ENCODE measurements at places on chromosomes 11 and 22.

DNA sequence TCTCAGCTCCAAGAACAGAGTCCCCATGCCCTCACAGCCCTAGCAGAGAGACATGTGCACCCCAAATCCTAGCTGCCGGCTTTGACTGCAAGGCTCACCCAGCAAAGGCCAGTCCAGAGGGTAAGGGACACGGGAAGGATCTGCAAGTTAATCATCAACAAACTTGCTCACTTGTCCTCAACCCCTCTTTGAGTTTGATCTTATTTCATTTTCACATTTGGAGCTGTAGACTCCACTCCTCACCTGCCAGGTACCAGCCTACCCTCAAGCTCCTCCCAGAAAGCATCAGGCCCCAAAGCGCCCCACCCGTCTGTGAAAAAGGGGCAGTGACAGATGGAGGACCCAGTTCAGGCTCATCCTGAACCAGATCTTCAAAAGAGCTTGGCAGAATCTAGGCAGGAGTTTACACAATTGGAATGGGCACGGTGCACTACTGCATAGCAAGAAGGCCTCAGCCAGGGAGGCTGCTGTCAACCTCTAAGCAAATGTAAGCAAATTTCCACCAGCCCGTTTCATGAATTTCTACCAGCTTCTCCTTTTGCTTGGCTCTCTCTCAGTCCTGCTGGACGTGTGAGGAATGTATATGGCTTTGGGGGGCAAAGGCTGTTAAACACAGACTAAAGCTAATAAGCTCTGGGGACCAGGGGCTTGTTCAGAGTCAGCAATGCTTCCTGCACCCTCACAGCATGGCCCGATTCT, 5.5 kb downstream of the EHD1 start:
- no peak for ATAC-seq

- ATAC-seq = no peak
These were observed 4.6 kb upstream of the MICAL3 start for GRCh38 chr22:18028817-18029527.

- ATAC-seq = peak; percentile 95
These were observed 85.5 kb upstream of the WNT11 start for GRCh38 chr11:76291576-76292526.

DNA sequence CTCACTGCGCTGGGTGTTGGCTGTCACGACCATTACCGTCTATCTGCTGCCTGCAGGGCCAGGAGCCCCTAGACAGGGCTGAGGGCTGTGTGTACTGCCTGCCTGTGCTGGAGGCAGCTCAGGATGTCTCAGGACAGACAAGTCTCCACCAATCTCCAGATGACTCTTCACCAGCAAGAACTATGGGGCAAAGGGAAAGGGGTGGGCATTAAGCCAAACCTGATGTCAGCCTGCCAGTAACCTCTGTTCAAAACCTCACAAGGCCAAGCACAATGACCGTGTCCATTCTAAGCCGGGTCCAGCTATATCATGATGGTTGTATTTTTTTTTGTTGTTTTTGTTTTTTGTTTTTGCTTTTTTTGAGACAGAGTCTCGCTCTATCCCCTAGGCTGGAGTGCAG, 31.6 kb downstream of the MAFF start:
- ATAC-seq = no peak

GRCh38 chr22:20068640-20069039, 11.4 kb upstream of the DGCR8 start:
- ATAC-seq = no peak

DNA sequence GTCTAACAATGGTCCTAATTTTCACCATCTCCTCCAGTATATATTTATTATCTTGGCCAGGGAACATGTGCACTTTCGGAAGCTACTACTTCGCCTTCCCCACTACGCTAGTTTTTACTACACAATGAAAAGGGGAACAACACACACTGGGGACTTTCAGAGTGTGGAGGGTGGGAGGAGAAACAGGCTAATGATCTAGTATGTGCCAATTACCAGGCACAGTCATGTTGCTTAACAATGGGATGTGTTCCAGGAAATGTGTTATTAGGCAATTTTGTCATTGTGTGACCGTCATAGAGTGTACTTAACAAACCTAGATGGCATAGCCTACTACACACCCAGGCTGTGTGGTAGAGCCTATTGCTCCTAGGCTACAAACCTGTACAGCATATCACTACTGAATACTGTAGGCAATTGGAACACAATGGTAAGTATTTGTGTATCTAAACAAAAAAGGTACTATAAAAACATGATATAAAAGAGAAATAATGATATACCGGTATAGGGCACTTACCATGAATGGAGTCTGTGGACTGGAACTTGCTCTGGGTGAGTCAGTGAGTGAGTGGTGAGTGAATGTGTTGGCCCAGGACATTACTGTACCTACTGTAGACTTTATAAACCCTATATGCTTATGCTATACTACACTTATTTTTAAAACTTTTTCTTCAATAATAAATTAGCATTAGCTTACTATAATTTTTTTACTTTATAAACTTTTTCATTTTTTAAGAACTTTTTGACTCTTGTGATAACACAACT, 20.1 kb upstream of the CUL5 start:
- no peak for ATAC-seq

GRCh38 chr11:119025541-119025940, 5.1 kb downstream of the SLC37A4 start:
- no peak for ATAC-seq

- no peak for ATAC-seq
These were observed 36.9 kb upstream of the TMEM123 start for GRCh38 chr11:102489186-102490145.

GRCh38 chr11:128726458-128727139, 32.7 kb downstream of the FLI1 start:
- no peak for ATAC-seq

- ATAC-seq = no peak
These were observed 80.4 kb downstream of the SPON1 start for GRCh38 chr11:14042686-14043465.

- peak; percentile 85 for ATAC-seq
These were observed 51.8 kb downstream of the MN1 start for GRCh38 chr22:27749597-27750225.

GRCh38 chr11:3003396-3004231, 11.5 kb upstream of the NAP1L4 start:
- no peak for ATAC-seq

Data from motor neuron (in vitro differentiated cells).